ENCODE measurements at places on chromosomes 7 and 10. TPM values are rescaled to one million over a fixed set of nuclear protein-coding genes. Genes with fewer than 3 reads are reported as not detected.

Gene GDF2
- not detected for total RNA-seq

Gene RRP12
- total RNA-seq = 58.8 TPM

Gene AS3MT
- total RNA-seq = 3.5 TPM

Gene CAV2
- 170 TPM for total RNA-seq

Gene PPP1R9A
- 3.1 TPM for total RNA-seq

Gene KIF11
- 34.8 TPM for total RNA-seq

Gene FGL2
- total RNA-seq = not detected

Gene KCTD7
- total RNA-seq = 6.3 TPM

Gene SYCE1
- total RNA-seq = not detected

Gene MYL10
- total RNA-seq = not detected

Gene NAT16
- 0.10 TPM for total RNA-seq

Gene IDI1
- 26.2 TPM for total RNA-seq

Gene MMP21
- total RNA-seq = not detected

Gene ITIH5
- 0.16 TPM for total RNA-seq

Gene NXPH1
- not detected for total RNA-seq

Gene MACROH2A2
- 27.2 TPM for total RNA-seq

Gene ANKIB1
- total RNA-seq = 21.3 TPM

Gene CDK14
- total RNA-seq = 0.42 TPM

Gene UTF1
- total RNA-seq = not detected

Gene CASP2
- 19.0 TPM for total RNA-seq

Gene FOXK1
- 11.8 TPM for total RNA-seq

Gene TMEM196
- not detected for total RNA-seq

All from A549 treated with CORT108297 at 1 μM for 4 hours (cell line).